ENCODE measurements at places on chromosomes 4 and X.
A peak's percentile ranks its signal among the peaks of the same experiment; 100 is the strongest.

GRCh38 chr4:186948361-186949242, 224.9 kb upstream of the FAT1 start:
- DNase-seq = no peak

- DNase-seq = peak; percentile 53
Measured at GRCh38 chr4:52199574-52200338, 148.7 kb downstream of the SPATA18 start.

GRCh38 chr4:74112399-74113105, 13.6 kb upstream of the CXCL2 start:
- DNase-seq = no peak

DNA sequence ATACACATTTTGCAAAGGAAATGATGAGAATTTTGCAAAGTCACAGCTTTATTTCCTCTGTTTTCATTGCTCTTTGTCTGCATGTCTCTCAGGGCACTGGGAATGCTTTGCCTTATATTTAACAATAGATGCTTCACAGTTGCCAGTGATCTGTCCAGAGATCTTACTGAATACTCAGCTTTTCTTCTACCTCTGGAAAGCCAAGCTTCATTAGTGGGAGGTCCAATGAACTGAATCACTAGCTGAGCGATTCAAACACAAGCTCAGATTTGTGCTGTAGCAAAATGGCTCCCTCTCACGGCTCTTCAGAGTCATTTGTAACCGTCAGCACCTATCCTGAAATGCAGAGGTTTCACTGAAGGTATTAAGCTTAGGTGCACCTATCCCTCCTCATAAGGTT, 138.9 kb downstream of the DCLK2 start:
- DNase-seq = no peak

GRCh38 chrX:10901290-10901633, 209.9 kb upstream of the HCCS start:
- DNase-seq = no peak

DNA sequence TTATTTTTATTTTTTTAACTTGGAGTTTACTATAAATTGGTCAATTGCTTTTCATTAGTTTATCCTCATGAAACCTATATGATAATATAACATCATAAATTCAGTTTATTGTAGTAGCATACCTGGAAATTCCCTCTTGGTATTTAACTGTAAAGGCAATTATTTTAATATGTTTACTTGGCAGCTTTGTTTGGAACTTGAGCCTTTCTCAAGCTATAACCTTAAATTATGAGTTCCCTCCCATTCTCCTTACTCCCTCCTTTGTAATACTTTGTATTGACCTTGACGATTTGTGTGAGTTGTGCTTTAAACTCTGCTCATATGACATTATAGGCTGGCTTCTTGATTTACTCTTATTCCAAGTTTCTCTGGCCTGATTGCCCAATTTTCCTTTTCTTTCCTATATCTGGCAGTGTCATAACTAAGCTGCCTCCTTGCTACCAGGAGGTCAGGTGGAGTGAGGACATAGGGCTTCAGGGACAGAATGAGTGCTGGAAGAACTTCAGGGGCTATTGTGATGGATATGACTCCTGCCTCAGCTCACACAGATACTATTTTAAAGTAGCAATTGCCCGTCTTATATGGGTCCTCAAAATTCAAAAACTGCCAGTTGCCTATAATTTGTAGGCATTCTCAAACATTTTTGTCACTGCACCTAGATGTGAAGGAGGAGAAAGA, 77.7 kb downstream of the RAP1GDS1 start:
- no peak for DNase-seq

DNA sequence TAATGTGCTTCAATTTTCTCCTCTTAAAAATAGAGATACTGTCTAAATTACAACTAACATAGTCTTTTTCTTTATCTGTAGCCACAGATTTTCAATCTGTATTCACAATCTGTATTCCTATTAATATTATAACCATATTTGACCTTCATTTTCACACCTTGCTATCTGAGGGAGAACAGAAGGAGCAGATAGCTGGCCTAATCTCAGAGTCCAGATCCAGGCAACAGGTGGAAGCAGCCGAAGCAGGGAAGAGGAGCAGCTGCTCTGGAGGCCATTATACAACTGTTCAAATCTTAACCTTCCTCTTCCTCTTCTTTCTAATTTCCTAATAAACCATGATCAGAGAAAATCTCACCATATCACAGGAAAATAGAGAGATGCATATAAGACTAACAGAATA, 14.2 kb downstream of the SEPSECS start:
- DNase-seq = no peak

- no peak for DNase-seq
Measured at GRCh38 chr4:52573551-52573950, 85.5 kb downstream of the USP46 start.

DNA sequence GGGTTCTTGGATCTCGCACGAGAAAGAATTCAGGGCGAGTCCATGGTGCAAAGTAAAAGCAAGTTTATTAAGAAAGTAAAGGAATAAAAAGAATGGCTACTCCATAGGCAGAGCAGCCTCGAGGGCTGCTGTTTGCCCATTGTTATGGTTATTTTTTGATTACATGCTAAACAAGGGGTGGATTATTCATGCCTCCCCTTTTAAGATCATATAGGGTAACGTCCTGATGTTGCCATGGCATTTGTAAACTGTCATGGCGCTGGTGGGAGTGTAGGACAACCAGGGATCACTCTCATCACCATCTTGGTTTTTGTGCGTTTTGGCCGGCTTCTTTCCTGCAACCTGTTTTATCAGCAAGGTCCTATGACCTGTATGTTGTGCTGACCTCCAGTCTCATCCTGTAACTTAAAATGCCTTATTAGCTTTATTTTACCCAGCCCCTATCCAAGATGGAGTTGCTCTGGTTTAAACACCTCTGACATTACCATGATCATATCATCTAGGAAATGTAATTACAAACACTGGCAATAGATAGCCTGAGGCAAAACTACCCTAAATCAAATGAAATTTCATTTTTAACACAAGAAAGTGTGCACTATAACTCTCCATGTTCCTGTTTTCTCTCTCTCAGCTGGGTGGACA, 94.3 kb upstream of the ATXN3L start:
- no peak for DNase-seq

DNA sequence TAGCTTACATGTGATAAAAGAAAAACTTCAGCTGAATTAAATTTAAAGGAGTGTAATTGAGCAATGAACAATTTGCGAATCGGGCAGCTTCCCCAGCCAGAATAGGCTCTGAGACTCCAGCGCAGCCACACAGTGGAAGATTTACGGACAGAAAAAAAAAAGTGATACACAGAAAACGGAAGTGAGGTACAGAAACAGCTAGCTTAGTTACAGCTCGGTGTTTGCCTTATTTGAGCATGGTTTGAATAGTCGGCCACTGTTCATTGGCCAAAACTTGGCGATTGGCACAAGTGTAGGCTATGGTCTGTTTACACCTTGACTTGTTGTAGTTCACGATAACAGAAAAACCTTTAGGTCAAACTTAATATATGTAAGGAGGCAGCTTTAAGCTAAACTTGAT, 16.7 kb upstream of the SUPT20HL1 start:
- no peak for DNase-seq

DNA sequence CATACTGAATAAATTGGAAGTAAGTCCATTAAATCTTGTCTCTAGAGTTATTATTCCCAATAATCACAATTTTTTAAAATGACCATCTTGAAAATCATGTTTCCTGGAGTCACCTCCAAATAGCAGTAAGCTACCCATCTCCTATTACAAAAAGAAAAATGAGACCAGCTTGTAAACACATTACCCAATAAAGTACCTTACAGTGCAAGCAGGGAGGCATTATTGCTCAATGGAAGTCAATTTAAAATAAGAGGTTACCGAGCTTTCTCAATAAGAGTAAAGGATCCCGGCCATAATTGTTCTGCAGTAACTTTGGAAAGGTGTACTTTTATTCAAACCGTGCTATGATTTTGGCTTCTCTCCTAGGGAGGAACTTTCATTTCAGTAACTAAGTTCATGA, 78.0 kb downstream of the DMD start:
- no peak for DNase-seq

DNA sequence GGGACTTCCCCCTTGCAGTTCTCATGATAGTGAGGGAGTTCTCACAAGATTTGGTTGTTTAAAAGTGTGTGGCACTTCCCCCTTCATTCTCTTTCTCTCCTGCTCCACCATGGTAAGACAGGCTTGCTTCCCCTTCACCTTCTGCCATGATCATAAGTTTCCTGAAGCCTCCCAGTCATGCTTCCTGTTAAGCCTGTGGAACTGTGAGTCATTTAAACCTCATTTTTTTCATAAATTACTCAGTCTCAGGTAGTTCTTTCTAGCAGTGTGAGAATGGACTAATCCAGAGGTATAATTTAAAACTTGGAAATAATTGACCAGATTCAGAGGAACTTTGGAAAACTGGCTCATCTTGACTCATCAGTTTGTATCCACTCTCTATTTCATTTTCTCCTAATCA, 129.0 kb downstream of the TMEM47 start:
- no peak for DNase-seq

GRCh38 chrX:31523884-31524536, 452.2 kb upstream of the FTHL17 start:
- DNase-seq = no peak

DNA sequence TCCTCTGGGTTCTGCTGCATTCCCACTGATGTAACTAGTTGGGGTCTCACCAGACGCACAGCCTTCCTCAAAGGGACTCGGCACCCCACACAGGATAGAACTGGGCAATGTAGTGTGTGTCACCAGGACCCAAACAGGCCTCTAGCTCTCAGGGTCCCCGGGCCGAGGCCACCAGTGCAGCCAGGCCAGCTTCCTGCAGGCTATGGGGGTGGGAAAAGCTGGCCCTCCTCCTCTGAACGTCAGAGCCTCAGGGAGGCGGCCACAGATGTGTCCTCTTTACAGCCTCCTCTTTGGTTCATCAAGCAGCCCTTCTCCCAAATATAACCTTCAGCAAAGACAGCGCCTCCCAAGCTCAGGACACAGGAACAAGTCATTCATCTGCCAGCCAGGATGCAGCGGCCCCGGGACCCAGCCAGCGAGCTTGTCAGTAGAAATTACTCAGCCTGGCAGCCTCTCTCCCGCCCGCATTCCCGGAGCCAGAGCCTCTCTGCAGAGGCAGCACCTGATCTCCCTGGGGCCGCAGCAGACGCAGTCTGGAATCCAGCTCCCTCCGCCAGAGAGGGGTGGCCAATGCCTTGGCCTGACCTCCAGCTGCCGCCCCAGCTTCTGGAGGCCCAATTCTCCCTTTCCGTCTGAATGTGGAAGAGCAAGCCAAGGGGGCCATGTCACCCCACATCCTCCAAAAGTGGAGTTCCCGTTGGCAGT, 288.5 kb downstream of the FBXW7 start:
- DNase-seq = no peak

DNA sequence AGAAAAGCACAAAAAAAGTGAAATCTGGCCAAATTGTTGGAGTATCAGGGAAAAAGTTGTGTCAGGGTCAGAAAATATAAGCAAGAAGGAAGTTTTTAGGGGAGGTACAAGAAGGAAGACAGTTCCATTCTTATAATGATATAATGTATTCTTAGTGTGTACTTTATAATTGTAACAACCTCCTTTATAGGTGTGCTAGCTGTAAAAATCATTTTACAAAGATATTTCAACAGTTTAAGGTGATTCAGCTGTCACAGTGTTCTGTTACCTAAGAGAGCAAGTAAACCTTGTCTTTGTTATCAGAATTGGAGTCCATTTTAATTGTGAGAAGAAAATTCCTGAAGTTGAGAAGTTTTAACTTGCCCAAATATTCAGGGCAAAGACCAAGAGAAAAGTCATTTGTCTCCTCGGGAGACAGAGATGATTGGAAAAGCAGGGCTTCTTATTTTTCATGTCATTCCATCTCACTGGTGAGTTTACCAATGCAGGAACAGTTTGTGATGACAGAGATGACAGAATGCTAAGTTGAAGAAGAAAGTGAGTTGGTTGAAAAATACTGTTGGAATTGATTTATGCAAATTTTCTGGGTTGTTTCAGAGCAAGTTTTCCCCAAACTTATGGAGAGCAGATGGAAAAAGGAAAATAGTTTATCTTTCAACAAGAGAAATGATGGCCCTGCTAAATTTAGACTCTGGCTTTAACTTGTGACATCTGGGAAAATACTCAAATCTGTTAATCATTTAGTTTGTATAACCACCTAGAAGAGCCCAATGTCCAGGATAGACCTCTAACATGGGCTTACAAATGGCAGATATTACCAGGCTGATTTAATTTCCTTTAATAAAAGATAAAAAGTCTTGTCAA, 14.8 kb downstream of the INTS6L start:
- DNase-seq = no peak

DNA sequence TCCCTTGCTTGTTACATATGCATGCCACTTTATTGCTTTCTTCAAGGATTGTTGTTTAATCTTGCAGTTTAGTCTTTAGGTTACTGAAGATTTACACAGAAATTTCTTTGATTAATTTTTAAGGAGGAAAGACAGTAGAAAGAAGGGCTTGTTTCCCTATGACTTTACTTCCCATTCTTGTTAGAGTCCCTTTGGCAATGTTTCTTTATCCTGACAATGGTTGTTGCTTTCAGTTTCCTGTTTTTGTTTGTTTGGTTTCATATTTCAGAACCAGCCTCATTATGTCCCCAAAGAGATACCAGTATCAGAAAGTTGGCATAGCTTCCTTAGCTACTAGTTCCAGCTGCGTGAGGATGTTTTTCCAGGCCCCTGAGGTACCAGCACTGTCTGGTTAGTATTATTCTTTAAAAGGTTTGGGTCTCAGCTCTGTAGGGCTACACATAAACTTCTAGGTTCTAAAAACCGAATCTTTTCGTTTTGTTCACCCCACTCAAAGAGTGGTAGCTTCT, 61.3 kb upstream of the UNC5C start:
- no peak for DNase-seq

DNA sequence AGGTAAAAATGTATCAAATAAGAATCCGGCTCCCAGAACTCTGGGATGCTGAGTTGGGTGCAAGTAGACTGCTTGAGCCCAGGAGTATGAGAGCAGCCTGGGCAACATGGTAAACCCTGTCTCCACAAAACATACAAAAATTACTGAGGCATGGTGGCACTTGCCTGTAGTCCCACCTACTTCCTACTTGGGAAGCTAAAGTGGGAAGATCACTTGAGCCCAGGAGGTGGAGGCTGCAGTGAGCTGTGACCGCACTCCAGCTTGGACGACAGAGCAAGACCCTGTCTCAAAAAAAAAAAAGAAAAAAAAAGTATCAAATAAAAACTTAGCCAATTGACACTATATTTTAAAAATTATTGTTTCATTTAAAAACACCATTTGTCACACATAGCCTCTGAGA, 84.4 kb downstream of the FBXW7 start:
- no peak for DNase-seq

All from SW 1271 (cell line).